ENCODE measurements at places on chromosomes 3 and 15.

DNA sequence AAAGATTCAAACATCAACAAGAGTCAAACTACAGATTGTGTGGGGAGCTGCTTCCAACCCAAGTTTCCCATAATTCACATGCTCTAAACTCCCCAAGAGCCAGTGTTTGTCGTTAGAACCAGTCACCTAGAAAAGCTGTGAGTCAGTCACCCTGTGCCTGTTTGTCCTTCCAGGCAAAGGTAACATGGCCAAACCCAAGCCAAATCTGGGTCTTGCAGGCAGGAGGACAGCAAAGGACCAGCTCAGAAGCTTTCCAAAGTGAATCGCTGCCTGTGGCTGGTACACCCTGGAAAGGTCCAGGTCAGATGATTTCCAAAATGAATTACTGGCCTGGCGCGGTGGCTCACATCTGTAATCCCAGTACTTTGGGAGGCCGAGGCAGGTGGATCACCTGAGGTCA, 251.5 kb downstream of the FAM43A start:
- no peak for DNase-seq

- DNase-seq = no peak
Measured at GRCh38 chr3:38835939-38836338, 19.9 kb upstream of the SCN10A start.

DNA sequence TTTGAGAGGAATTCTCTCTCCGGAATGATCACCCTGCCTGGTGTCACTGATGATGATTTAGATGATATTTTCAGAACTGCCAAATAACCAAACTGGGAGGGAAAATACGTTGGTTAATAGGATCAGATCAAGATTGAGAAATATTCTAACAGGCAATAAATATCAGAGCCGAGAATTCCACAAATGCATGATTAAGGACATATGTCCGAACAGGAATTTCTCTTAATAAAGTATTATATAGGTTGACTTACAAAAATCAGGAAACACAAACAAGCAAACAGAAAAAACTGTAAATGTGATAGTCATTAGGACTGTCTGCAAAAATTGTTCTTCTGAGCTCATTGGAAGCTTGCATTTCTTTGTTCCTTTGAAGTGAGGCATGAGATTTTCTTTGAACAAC, 75.1 kb upstream of the PHLDB2 start:
- DNase-seq = no peak

GRCh38 chr3:45617430-45618080, 23.0 kb downstream of the LIMD1 start:
- no peak for DNase-seq

GRCh38 chr3:150020527-150020926, 49.8 kb upstream of the PFN2 start:
- DNase-seq = no peak

DNA sequence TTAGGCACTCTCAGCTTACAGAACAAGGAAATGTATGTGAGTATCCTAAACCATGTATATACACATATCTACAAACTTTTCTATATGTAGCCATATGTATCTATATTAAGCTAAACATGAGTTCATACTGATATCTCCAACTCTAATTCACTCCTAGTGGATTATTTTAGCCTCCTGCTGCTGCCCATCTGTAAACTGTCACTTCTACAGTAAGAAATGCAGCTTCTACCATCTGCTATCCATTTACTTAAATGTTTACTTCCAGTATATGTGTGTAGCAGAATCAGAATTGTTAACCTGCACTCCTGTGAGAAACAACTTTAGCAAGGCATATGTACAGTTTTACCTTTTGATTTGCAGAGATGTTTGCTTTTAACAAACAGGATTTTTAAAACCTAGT, 478.5 kb upstream of the CBLB start:
- DNase-seq = no peak

GRCh38 chr3:146187334-146187950, 26.5 kb upstream of the PLOD2 start:
- DNase-seq = no peak

GRCh38 chr3:171127611-171128010, 101.1 kb upstream of the SLC2A2 start:
- no peak for DNase-seq

- no peak for DNase-seq
Measured at GRCh38 chr3:58164906-58165821, 45.6 kb downstream of the DNASE1L3 start.

DNA sequence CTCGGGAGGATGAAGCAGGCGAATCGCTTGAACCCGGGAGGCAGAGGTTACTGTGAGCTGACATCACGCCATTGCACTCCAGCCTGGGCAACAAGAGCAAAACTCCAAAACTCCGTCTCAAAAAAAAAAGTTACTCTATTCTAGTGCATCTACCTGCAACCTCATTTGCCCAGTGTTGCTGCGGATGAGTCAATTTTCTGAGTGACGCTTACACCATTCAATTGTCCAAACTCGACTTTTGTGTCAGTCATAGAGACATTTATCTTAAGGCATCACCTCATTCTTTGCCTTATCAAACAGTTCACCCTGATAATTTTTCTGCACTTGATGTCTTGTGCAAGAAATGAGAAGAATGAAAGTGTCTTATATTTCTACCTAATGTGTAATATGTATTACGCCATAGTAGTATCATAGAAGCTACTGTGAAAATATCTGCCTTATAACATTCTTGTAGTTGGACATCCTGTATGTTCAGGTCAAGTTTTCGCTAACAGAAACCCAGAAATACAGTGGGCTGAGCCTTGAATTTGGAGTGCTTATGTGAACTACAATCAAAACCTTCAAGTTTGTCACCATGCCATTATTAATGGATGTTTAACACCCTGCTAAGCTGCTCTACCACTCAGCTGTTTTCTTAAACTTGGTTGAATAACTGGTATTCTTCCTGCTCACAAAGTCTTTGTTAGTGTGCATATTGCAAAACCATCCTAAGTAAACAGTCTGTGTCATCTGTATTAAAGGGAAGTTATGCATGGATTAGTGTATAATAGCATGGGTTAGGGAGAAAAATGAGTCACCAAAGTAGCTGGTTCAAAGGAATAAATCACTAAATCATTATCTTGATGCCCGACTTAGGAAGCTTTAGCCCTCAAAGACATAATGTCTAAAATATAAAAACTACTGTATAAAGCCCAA, 531.0 kb upstream of the NR2F2 start:
- DNase-seq = no peak

DNA sequence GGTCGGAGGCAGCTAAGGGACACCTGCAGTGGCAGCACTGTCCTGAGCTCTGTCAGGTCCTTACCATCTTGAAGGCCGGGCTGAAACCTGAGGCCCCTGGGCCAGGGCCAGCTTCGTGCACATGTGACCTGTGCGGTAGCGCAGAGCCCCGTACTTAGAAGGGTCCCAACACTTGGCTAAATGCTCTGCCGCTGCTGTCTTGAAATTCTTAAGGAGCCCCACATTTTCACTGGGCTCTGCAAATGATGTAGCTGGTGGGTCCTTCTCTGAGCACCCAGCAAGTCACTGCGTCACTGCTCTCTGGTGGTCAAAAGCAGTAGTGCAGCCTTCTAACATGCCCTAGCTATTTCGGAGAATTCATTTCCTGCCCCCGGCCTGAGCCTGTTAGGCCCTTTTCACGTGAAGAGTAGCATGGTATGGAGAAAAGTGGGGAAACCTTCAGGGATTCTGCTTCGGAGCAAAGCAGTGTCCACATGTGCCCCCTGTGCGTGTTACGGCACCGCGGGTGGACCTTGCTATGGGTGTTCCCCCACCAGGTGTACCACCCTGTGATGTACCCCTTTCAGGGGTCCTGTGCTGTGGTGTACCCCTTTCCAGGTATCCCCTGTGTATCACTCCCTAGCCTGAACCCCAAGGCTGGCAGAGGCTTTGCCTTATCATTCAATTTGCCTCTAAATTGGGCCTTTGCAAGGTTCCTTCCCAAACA, 79.7 kb downstream of the TMEM266 start:
- DNase-seq = no peak
